Melanocyte of skin (primary cell): ENCODE measurements at places on chromosomes 3 and 15. TPM values are rescaled to one million over a fixed set of nuclear protein-coding genes. Genes with fewer than 3 reads are reported as not detected.

SSUH2 gene
- total RNA-seq: under 0.01 TPM in 1 of 2 replicates, not detected in the other

CHRM5 gene
- total RNA-seq: not detected in 2 replicates

OR5K3 gene
- not detected in 2 replicates for total RNA-seq

SOX2 gene
- 0.33 and 5.2 TPM in 2 replicates for total RNA-seq

ATP2B2 gene
- not detected in 2 replicates for total RNA-seq
